ENCODE measurements at places on chromosomes 6 and 20. TPM values are rescaled to one million over a fixed set of nuclear protein-coding genes. Genes with fewer than 3 reads are reported as not detected.

The FAM83C gene
- polyA plus RNA-seq, result not detected

The OLIG3 gene
- not detected for polyA plus RNA-seq

The CALHM6 gene
- polyA plus RNA-seq, result 0.78 TPM

- DNase-seq, result no peak
These were observed 147.0 kb upstream of the PTPRK start for GRCh38 chr6:128667339-128667858.

- DNase-seq, result no peak
These were observed 71.0 kb upstream of the CD83 start for GRCh38 chr6:14046476-14047068.
